Activated naive CD4-positive, alpha-beta T cell (primary cell): ENCODE measurements at places on chromosomes 7 and 10.

GRCh38 chr7:14691597-14692203 lies 210.9 kb downstream of the DGKB start:
- DNase-seq, result no peak

- DNase-seq, result no peak
Measured at GRCh38 chr10:34739915-34740314, 75.2 kb downstream of the PARD3 start.

- no peak for DNase-seq
Measured at GRCh38 chr10:132536241-132536876, 1.2 kb upstream of the INPP5A start.

- no peak for DNase-seq
Measured at GRCh38 chr10:102537948-102538347, 34.2 kb downstream of the SUFU start.

DNA sequence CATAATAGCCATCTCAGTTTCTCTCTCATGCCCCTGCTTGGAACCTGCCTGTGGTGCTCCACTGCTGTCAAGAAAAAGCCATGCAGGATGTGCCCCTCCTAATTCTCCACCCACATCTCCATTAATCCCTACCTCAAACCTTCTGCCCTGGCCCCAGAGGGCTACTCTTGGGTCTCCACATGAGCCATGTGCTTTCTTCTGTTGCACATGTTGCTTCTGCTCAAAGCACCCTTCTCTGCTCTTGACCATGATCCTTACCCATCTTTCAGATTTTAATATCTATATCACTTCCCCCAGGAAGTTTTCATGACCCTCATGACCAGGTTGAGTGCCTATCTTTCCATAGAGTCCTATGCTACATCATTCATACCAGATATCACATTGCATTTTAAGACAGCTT lies 514.2 kb downstream of the RPS24 start:
- DNase-seq, result no peak

- no peak for DNase-seq
Measured at GRCh38 chr10:98255146-98255877, 12.7 kb downstream of the LOXL4 start.

DNA sequence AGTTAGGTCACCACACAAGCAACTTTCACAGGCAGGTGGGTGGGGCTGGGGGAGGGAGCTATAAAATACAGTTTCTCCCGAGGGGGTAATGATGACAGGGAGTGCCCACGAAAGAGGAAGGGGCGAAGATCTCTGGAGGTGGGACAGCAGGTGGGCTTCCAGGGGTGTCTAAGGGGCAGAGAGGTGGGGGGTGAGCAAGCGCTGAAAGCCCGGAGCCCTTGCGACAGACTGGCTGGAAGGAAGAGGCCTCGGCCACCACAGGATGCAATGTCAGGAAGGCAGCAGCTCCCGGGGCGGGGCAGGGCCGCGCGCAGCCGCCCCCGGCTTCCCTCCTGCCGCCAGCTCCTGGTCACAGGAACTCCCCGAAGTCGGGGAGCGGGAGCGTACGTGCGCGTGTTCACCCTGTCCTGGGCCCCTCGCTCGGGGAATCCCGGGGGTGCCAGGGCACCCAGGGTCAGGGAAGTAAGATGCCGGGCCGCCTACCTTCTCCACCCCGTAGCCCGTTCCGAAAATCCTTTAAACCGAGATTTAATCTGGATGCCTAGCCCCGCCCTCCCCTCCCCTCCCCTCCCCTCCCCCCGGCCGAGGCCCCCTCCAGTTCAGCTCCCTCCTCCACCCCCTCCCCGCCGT lies 105.2 kb upstream of the PPIF start:
- DNase-seq, result no peak

- DNase-seq, result no peak
Measured at GRCh38 chr10:62047960-62048383, 146.5 kb downstream of the ARID5B start.

DNA sequence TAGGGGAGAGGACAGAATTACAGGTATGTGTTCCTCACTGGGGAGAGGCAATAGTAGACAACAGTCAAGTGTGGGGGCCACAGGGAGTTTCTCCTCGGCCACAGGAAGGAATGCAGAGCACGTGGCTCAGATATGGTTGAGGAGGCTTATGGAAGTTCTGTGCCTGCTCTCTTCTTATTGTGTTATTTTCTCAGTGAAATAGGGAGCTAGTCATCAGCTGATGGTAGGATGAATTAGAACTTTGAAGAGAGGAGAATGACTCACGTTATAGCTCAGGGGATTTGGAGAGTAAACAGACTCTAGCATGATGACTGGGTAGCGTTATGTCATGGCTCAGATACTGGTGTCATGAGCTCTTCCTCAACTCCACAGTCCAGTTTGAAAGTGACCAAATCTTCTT lies 308.3 kb upstream of the IGFBP3 start:
- no peak for DNase-seq

- no peak for DNase-seq
Measured at GRCh38 chr10:35324196-35324595, 12.1 kb upstream of the CCNY start.

- no peak for DNase-seq
Measured at GRCh38 chr10:101941871-101942270, 98.3 kb upstream of the KCNIP2 start.

DNA sequence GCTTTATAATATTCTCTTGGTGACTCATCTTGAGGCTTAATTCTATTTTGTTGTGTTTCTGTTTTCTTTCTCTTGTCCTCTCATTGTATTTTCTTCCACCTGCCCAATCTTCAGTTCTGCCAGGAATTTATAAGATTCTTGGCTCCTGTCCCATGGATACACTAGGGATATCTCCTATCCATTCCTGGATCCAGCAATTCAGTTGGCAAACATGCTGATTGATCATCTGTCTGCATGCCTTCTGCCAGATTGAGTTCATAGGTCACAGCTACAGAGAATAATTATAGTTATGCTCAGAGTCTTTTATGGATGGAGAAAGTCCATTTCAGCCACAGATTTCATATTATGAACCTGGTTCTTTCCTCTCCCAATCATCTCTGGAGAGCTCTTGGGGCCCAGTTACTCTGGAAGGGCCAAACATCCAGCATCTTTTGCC lies 140.4 kb upstream of the MAGI2 start:
- no peak for DNase-seq

DNA sequence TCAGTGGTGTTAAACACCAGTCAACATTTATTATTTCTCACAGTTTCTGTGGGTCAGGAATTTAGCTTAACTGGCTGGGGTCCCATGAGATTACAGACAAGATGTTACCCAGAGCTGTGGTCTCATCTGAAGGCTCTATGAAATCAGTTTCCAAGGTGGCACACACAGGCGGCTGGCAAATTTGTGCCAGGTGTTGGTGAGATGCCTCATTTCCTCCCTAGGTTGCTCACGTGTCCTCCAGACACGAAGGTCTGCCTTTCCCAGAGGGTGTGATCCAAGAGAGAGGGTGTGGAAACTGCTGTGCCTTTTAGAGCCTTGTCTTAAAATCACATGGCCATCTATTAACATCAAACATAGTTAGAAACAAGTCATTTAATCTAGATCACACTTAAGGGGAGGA lies 209.0 kb downstream of the JCAD start:
- no peak for DNase-seq

DNA sequence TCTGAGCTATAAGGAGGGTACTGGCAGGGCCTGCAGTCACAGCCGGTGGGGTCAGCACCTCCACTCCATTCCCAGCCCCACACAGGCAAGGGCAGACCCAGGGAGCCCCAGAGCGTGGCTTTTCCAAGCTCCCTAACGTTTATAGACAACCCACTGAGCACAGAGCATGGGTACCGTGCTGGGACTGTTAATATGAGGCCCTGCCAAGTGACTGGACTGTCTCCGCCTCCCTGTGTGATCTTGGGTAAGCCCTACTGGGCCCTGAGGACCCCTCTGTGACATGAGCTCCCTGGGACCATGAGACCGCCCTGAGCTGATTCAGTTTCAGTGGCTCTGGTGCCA lies 12.4 kb downstream of the TTYH3 start:
- DNase-seq, result no peak

DNA sequence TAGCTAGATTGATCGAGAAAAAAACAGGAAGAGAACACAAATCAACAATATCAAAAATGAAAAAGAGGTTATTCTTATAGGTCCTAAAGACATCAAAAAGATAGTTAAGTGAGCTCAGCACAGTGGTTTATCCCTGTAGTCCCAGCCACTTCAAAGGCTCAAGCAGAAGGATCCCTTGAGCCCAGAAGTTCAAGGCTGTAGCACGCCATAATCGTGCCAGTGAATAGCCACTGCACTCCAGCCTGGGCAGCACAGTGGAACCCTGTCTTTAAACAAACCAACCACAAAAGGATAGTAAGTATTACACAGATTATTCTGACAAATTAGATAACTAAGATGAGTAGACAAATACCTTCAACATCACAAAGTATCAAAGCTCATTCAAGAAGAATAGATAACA lies 83.2 kb downstream of the HBP1 start:
- no peak for DNase-seq

- no peak for DNase-seq
Measured at GRCh38 chr7:1160670-1161021, 650 bp upstream of the ZFAND2A start.

GRCh38 chr7:20318933-20319332 lies 11.8 kb upstream of the ITGB8 start:
- DNase-seq, result no peak

- no peak for DNase-seq
Measured at GRCh38 chr7:13293264-13294002, 606.0 kb downstream of the ARL4A start.

DNA sequence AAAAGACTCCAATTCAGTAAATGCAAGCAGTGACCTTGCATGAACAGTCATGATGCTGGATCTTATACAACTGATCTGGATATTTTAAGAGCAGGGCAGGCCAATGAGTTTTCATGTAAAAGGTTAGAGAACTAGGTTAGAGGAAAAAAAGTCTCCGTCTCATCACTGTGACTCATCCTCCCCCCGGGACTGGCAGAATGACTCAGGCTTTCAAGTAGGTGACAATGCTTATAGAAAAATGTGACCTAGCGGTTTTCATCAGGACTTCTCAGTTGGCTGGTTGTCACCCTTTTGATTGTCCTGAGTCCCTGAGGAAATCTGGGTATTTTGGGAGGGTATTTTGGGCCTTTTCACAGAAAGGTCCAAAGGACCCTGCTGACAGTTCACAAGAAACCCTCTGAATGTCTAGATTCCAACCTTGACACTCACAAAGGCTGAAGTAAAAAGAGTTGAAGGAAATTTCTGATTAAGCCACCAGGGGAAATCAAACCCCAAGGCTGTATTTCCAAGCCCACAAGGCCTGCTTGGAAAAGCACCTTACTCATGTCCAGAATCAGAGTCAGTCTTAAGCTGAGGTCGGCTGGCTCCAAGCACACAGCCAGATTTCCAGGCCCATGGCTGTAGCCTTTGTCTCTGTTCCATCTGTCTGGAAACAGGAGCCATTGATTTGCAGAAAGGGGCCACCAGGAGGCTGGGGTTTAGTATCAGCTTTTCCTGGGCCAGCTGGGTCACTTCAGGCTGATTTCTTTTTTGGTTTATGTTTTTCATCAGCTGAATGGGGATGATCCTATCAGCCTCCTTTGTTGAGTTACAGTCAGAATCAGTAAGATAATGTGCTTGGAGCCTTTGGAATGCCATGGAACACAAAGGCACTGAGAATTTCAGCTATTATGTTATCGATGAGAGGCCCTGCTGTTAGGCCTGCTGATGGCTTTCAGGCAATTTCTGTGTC lies 226.4 kb upstream of the HABP2 start:
- no peak for DNase-seq

DNA sequence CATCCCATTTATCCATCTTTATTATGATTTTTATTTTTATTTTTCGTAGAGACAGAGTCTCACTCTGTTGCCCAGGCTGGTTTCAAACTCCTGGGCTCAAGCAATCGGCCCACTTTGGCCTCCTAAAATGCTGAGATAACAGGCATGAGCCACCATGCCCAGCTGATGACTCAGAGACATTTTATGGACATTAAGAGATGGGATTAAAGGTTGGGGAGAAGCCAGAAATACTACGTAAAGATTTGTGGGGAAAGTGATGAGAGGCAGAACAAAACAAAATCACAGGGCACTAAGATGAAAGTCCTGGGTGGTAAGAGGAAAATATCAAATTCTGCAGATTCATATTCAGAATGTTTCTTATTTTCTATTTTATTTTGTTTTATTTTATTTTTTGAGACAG lies 7.6 kb downstream of the WNT8B start:
- DNase-seq, result no peak

- no peak for DNase-seq
Measured at GRCh38 chr10:110147961-110148360, 59.4 kb upstream of the MXI1 start.

DNA sequence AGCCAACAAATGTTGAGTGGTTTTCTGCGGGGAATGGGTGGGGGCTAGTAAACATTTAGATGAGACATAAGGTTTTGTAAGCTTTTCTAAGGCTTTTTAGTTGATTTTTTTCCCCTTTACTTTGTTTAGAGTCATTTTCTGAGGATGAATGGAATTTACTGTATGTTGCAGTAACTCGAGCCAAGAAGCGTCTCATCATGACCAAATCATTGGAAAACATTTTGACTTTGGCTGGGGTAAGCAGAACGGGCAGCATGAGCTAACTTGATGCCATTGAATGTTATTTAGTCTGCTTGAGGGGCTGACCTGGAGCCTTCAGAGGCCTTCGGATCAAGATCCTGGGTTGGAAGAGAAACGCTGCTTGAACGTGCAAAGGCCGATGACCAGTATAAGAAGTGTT lies 37.3 kb downstream of the FBH1 start:
- DNase-seq, result no peak

GRCh38 chr10:63697956-63698786 lies 177.0 kb downstream of the REEP3 start:
- DNase-seq, result no peak

- DNase-seq, result no peak
Measured at GRCh38 chr10:124071141-124071540, 22.3 kb downstream of the CHST15 start.

DNA sequence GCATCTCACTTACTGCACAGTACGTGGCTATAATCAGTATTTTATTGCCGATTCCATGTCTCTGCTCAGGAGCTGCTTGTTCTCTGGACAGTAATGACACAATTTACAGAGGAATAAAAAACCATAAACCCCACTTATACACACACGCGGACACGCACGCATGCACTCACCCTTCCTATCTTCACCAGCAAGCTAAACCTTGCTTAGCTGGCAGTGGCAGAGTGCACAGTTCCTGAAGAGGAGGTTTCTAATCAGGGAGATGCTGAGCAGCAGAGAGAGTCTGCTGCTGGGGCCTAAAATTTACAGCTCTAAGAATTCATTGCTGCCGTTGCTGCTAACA lies 66.3 kb downstream of the SND1 start:
- DNase-seq, result no peak

GRCh38 chr7:125278318-125278717 lies 348.7 kb upstream of the POT1 start:
- no peak for DNase-seq

- DNase-seq, result no peak
Measured at GRCh38 chr10:95289921-95290421, 832 bp downstream of the PDLIM1 start.

GRCh38 chr7:1890289-1891235 lies 220.5 kb downstream of the ELFN1 start:
- DNase-seq, result no peak

GRCh38 chr7:37467002-37467401 lies 18.3 kb upstream of the ELMO1 start:
- no peak for DNase-seq
